ENCODE measurements at places on chromosomes 4 and X.

- DNase-seq, result no peak
Measured at GRCh38 chr4:187887906-187888305, 107.7 kb upstream of the ZFP42 start.

- no peak for DNase-seq
Measured at GRCh38 chr4:48538358-48538757, 48.3 kb downstream of the ZAR1 start.

GRCh38 chr4:98614662-98615061 is 43.7 kb downstream of the TSPAN5 start:
- no peak for DNase-seq

DNA sequence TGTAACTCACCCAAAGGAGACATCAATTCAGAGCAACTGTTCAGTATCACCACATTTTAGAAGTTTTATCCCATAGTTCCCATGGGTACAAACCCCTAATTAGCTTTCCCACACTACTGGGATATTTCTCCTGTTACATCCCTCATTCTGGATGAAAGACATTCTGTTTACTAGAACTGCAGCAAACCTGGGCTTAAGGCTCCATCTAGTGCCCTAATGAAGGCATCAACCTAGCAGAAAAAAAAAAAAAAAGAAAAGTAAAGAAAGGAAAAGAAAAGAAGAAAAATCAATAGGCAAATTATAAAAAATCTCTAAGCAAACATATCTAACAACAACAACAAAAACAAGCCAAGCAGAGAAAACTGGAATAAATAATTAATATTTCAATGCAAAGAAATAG is 133.7 kb upstream of the CPXCR1 start:
- peak; percentile 33 for DNase-seq

GRCh38 chr4:149294601-149295000 is 521.0 kb downstream of the IQCM start:
- no peak for DNase-seq

DNA sequence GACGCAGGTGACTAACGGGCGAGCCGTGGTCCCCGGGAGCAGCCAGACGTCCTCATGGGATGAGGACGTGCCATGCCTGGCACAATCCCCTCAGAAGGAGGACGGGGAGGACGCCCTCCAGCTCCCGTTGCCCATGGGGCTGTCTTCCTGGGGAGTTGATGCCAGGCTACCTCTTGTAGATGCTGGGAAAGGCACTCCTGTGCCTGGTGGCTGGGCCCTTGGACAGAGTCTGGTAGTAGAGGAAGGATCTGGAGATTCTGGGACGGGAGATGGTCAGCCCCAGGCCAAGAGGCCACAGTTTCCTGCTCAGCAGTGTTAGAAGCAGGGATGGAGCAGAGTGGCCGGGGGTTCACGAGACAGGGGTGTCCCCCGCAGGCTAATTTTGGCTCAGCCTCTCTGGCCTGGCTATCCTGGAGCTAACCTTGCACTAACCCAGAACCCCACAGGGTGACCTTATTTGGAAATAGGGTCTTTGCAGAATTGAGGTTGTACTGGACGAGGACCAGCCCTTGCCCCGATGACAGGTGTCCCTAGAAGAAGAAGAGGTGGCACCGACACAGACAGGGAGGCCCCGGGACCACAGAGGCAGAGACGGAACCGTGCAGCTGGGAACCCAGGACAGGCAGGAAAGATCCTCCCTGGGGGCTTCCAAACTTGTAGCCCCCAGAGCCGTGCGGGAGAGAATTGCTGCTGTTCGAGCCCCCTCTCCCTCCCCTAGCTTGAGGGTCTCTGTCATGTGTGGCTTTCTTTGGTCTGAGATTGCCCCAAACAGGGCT is 50.1 kb upstream of the ADRA2C start:
- no peak for DNase-seq

DNA sequence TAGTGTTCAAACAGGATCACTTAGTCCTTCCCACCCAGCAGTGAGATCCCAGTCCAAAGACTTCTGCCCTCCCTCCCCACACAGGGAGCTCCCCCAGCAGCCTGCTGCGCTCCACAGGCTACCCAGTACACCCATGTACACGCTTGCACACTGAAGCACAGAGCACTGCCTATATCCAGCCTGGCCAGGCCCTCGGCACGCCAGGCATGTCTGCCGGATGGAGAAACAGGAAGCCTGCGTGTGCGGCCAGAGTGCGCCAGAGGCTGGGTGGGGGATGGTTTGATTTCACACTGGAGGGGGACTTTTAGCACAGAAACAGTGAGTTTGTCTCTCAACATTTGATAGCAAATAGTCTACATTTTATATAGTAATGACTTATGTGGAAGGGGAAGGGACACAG is 833.5 kb upstream of the IGFBP7 start:
- no peak for DNase-seq

DNA sequence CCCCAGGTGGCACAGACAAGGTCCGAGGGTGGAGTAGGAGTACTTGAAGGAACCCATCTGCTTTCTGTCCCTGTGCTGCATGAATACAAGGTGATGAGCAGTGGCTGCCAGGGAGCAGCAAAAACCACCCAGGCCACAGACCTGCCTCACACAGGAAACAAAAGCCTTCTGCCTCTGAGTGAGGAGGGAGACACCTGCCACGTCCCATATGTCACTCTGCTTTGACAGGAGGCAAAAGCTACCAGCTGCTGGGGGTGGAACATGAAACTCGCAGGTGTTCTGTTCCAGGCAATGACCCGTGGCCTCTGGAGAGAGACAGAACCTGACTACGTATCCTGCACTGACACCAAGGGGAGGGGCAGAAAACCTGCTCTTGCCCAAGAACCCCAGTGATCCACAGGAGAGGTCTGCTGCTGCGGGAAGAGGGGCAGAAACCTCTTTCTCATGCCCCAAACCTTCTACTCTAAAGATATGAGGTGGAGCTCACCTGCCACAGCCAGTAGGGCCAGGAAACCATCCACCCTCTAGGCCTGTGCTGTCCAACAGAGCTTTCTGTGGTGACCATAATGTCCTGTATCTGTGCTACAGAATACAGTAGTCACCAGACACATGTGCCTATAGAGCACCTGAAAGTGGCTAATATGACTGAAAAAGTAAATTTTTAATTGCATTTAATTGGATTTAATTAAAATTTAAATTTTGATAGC is 172.9 kb downstream of the PRDM5 start:
- no peak for DNase-seq

DNA sequence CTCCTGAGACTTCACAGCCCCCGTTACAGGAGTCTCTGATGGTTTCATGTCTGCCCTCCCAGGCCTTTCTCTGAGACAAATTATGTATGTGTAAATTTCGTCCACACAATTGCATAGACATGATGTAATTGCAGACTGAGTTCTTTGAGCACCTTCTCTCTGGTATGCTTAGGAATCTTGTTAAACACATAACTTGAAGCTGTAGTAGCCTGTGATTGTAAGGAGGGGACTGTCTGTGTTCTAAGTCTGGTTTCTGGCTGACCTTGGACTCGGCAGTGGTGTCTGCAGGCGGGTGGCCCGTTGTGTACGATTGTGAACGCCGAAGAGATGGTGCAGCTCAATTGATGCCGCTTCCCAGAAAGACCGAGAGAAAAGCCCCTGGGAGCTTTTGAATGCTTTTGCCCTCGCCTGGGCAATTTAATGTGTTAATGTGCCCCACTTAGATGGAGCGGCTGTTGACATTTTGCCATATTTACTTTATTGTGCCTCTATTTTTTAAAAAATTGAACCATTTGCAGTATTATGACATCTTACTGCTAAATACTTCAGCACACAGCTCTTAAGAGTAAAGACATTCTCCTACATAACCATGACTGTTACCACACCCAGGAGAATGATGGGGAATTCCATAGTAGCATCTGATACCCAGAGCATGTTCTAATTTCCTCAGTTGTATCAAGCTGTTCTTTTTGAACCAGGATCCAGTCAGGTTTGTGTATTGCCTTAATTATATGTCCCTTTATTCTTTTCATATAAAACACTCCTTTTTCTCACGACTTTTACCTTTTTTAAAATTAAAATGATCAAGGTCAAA is 58.4 kb upstream of the TADA2B start:
- no peak for DNase-seq

- DNase-seq, result peak; percentile 59
Measured at GRCh38 chr4:39976945-39977488, 694 bp downstream of the PDS5A start.

GRCh38 chr4:169205075-169205743 is 65.5 kb downstream of the SH3RF1 start:
- no peak for DNase-seq

GRCh38 chrX:100435726-100436125 is 25.7 kb upstream of the PCDH19 start:
- DNase-seq, result no peak

- DNase-seq, result no peak
Measured at GRCh38 chrX:109036624-109037023, 300.3 kb upstream of the IRS4 start.

GRCh38 chr4:76984127-76984526 is 34.6 kb downstream of the SEPTIN11 start:
- DNase-seq, result no peak

- no peak for DNase-seq
Measured at GRCh38 chrX:77628294-77629025, 157.6 kb downstream of the ATRX start.

DNA sequence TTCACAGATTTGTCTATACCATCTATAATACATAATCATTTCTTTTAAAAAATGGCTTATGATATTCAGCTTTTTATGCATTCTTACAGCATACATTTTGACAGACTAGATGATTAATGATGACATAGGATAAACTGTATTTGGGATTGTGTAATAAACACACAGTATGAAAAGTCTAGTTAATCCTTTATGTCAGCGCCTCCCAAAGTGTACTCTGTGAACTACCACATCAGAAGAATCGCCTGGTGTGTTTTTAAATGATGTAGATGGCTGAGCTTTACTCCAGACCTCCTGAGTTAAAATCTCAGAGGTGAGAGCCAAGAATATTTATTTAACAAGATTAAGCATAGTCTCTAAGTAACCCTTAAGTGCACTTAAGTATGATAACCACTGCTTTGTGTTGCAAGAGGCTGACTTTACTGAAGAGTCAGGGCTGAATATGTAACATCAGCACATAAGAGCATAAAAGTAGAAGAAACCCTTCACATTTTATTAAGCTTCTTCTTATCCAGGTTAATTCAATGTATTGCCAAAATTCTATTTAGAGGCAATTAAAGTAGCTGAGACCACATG is 104.2 kb downstream of the ANK2 start:
- no peak for DNase-seq

- DNase-seq, result no peak
Measured at GRCh38 chr4:78767350-78767749, 8.8 kb upstream of the BMP2K start.

DNA sequence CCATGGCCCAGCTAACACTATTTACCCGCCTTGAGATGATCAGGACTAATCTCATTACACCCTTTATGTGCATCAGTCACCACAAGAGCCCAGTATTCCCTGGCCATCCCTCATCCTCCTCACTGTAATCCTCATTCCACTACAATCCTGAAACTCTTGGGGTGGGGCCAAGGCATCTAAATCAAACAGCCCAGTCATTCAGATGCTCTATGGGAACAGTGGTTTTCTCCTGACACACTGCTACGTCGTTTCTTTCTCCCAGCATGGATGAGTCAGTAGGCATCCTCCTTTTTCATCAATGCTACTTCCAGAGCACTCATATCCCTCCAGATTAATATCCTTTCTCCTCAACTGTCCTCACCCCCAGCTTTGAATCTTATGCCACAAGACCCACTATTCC is 5.6 kb downstream of the SDAD1 start:
- DNase-seq, result no peak

DNA sequence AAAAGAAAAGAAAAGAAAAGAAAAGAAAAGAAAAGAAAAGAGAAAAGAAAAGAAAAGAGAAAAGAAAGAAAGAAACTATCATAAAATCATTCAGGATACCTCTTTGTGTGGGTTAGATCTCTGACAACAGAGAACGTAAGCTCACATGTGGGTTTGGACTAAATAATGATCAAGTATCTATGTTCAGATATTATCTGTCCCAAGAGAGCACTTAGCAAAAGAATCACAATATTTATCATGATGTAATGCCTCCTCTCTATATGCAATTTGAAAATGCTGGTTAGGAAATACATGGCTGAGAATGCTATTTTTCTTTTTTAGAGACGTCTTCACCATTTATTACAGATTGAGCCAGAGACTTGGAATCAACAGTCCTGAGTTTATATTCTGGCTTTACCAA is 191.3 kb downstream of the KCNIP4 start:
- DNase-seq, result no peak

- no peak for DNase-seq
Measured at GRCh38 chrX:104482757-104483156, 83.2 kb upstream of the IL1RAPL2 start.

GRCh38 chrX:30824275-30824674 is 64.8 kb downstream of the TAB3 start:
- DNase-seq, result no peak

DNA sequence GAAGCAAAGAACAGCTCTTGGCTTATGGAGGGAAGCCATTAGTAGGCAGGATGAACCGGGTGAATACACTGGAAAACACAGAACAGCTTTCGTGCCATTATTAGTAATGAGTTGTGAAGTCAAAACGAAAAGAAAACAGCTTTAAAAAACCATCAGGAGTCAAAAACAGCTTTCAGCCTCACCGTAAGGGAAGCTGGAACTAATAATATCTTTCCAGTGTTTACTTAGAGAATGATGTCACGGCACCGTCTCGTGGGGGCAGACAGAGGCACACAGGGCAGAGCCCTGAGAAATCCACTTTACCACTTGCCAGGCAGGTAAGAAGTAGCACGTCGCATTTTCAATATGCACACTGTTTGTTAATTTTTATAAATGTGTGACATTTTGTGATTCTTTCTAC is 37.9 kb upstream of the HMX1 start:
- no peak for DNase-seq

- no peak for DNase-seq
Measured at GRCh38 chrX:31546126-31546525, 474.3 kb upstream of the FTHL17 start.

GRCh38 chr4:100224160-100224559 is 33.9 kb upstream of the DDIT4L start:
- DNase-seq, result no peak

DNA sequence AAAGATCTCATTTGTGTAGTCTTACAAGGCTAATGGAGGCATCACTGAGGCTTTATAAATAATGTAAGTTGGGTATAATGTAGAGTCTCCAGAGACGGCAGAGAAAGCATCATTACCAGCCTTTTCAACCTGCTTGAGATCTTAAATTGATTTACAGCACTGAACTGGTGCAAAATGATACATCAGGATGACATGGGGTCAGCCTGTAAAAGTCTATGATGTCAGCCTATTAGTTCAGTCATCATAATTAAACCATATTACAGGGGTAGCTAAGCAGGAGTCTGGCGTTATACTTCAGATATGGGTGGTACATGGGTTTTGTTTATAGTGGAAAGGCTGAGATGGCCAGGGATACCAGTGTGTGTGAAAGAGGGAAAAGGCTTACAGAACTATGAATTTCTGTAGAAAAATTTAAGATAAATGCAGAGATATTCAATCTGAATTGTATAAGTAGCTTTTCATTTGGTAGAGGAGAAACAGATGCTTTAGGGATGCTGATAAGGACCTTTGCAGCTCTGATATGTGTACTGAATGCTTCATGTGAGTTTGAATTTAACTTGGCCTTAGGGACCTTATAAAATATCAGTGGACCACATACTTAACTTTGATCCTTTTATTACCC is 2.7 kb downstream of the SMAD1 start:
- no peak for DNase-seq
